AG08395 (cell line): ENCODE measurements at places on chromosomes 11 and 22.

GRCh38 chr22:40055143-40055883 is 60.6 kb downstream of the FAM83F start:
- DNase-seq: no peak

DNA sequence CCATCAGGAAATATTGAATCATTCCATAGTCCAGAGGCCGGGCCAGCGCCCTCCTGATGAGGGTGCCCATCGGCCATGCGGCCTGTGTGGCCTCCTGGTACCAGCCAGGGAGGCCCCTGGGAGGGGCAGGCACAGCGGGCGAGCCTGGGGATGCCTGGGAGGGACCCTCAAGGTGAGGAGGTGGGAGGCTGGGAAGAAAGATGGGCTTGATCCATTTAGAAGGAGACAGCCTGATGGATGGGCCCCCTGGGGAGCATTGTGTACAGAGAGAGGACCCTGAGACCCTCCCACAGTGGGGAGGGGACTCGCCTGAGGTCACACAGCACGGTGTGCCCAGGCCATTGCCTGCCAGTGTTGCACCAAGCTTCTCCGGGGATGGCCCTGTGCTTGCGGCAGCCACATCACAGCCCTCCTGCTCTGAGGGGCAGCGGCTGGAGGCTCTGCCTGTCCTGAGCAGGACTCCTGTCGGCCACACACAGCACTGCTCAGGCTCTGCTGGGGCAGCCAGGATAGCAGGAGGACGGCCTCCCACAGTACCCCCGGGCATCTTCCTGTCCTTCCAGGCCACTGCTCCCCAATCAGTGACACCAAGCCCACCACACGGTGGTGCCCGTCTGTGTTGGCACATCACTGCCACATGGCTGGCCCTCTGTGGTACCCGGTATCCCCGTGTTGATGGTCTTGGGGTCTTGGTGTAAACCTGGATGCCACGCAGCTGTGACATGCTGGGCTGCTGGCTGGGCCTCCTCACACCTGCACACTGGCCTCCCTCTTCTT is 290.0 kb downstream of the TBC1D22A start:
- no peak for DNase-seq

GRCh38 chr11:36399236-36399635 is 103.1 kb downstream of the PRR5L start:
- DNase-seq: no peak

DNA sequence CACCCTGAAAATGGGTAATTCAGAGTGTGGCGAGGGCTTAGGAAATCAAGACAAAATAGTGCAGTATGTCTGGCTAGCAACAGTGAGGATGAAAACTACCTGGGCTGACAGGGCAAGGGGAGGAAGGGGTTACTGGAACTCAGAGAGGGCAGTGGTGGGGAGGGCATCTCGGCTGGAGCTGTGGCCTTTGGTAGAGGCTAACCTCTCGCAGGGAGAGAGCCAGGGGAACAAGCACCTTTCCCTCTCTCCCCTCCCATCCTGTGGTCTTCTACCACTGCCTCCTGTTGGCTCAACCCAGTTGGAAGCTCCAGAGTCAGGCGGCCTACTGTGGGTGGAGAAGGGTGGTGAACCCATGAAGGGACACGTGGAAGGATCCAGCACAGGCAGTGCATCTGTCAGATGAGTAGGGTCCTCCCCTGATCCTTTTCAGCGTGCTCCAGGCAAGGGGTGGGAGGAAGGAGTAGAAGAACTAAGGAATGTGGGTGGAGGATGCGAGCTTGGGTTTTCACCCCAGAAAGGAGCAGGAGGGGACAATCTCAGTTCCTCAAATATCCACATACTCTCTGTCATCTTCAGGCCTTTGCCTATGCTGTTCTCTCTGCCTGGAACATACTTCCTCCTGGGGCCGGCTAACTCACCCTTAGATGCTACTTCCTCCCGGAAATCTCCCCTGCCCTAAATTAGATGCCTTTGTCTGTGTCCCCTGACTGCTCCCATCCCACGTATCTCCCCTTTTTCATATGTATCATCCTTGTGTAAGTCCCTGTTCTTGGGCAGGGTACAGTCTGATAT is 6.2 kb upstream of the KCNE3 start:
- no peak for DNase-seq

- no peak for DNase-seq
Measured at GRCh38 chr11:62851807-62852522, 12.6 kb upstream of the WDR74 start.

DNA sequence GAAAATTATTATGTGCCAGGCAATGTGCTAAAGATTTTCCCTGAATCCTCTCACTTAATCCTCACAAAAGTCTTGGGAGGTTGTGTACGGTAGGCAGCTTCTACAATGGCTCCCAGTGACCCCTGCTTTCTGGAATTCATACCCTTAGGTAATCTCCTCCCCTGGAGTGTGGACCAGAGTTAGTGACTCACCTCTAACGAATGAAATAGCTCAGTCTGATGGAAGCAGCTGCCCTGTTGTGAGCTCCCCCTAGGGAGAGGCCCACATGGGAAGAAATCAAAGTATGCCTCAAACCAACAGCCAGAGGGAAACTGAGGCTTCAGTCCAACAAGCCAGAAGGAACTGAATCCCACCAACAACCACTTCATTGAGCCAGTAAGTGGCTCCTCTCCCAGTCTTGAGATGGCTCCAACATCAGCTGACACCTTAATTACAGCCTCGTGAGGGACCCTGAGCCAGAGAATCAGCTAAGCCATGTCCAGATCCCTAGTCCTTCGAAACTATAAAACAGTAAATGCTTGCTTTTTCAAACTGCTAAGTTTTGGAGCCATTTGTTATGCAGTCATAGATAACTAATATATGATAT is 98.9 kb upstream of the ISX start:
- peak; percentile 76 for DNase-seq
